ENCODE measurements at places on chromosomes 12 and 14.

GRCh38 chr12:752695-753610, 574 bp downstream of the WNK1 start:
- peak; percentile 50 for DNase-seq

- DNase-seq = no peak
Observed at GRCh38 chr14:35878272-35879150, 52.4 kb downstream of the BRMS1L start.

DNA sequence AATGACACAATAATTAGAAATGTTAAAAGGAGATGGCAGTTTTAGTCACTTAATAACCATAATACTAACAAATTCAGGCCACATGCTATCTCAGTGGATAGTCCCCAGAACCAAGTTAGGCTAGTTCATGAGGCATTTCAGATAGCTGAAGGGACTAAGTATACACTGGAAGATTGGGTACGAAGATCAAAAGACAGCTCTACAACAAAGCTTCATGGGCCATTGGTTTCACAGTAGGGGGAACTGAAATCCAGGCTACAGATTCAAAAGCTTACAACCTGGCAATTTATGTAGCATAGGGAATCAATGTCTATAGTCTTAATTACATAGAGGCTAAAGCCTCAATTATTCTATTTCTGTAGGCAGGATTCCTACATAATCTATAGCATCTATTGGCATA, 343.0 kb downstream of the RGS6 start:
- no peak for DNase-seq

- DNase-seq = no peak
Observed at GRCh38 chr12:64010069-64010686, 165.7 kb downstream of the SRGAP1 start.

- no peak for DNase-seq
Observed at GRCh38 chr12:60240891-60241290, 645.1 kb downstream of the SLC16A7 start.

GRCh38 chr14:55239320-55239719, 31.9 kb upstream of the FBXO34 start:
- no peak for DNase-seq

DNA sequence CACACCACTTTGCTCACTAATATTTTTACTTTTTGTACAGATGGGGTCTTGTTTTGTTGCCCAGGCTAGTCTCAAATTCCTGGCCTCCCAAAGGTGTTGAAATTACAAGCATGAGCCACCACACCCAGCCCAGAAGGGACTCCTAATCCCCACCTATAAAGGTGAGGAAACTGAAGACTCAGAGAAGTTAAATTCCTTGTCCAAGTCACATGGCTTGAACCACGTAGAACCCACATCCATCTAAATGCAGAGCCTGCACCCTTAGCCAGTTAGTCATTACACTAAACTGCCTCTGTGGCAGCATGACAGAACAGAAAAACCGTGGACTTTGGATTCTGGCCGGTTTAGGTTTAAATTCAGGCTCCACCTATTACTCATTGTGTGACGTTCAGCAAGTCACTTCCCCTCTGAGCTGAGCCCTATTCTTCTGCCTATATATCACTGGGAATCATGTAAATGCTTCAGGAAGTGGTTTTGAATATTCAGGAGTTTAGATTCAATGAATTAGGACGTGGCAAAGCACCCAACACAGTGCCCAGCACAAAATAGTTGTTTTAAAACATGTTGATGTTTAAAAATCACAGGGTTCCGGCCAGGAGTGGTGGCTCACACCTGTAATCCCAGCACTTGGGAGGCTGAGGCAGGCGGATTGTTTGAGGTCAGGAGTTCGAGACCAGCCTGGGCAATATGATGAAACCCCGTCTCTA, 3.0 kb upstream of the CORO1C start:
- DNase-seq = no peak

DNA sequence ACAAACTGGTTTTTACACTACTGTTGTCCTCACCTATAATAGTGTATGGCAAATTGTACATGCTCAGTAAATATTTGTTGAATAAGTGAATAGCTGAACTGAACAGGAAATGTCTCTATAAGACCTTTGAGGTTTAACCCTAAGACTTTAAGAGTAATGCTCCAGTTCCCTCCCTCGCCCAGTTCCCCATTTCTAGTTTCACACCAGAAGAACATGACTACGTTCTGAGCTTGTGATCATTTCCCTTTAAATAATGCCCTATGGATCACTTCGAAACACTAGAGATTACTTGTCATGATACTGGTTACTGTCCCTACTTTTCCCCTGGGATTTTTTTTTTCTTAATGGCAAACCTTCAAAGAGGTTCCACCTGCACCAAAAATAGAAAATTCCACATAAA, 69.3 kb downstream of the PRKD1 start:
- no peak for DNase-seq

GRCh38 chr14:55438066-55438683, 2.2 kb downstream of the TBPL2 start:
- no peak for DNase-seq

- DNase-seq = no peak
Observed at GRCh38 chr12:132079200-132079599, 64.9 kb downstream of the DDX51 start.

- DNase-seq = no peak
Observed at GRCh38 chr12:26426652-26427051, 231.3 kb downstream of the SSPN start.

- DNase-seq = no peak
Observed at GRCh38 chr12:11688831-11689230, 39.4 kb downstream of the ETV6 start.

DNA sequence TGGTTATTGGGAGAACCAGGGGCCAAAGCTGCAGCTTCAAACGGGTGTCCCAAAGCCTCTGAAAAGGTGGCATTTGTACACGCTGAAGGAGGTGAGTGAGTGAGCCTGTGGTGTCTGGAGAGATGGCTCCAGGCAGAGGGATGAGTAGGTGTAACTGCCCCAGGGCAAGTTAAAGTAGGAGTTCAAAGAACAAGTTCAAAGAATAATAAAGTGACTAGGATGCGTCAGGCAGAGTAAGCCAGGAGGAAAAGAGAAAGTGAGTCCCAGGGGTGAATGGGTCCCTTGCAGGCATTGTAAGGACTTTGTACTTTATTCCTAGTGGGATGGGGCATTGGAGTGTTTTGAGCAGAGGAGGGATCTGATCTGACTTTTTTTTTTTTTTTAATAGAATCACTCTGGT, 201.4 kb upstream of the PWP1 start:
- no peak for DNase-seq

- no peak for DNase-seq
Observed at GRCh38 chr14:95722525-95723190, 8.7 kb upstream of the TCL1A start.

DNA sequence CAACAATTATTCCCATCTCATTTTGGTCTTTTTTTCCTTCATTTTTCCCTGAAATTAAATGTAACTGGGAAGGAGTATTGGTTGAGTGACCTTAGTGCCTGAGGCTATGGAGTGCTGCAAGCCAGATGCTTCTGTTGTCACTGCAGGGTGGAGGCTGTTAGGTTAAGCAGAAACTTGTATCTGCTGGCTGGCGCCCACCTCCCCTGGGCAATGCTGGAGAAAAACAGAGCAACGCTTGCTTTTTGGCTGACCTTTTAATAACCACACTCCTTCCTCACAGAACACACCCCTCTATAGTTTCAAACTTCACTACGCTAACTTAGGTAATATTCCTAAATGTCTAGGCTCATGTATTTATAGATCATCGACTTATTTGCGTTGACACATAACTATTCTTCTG, 583.5 kb upstream of the NOVA1 start:
- DNase-seq = no peak

- DNase-seq = no peak
Observed at GRCh38 chr12:128793701-128794100, 30.1 kb downstream of the SLC15A4 start.

- DNase-seq = peak; percentile 8
Observed at GRCh38 chr12:108890208-108890607, 10.3 kb downstream of the DAO start.

DNA sequence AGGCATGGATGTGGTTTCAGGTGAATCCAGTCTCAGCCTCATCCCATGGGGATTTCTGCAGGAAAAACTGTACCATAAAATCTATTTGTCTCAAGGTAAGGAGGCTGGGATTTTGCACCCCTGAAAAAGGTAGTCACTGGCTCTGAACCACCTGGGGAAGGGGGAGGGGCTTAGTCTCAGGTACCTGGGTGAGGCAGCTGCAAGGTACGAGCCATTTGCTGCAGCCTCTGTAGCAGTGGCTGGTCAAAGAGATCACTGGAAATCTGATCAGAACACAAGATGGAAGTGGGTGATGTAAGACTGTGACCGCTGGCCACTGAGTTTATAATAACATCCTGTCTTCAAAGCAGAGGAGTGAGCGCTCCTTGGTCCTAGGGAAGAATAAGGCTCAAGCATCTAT, 209.9 kb upstream of the NOS1 start:
- DNase-seq = no peak

- DNase-seq = no peak
Observed at GRCh38 chr12:29709496-29710040, 74.2 kb downstream of the TMTC1 start.

DNA sequence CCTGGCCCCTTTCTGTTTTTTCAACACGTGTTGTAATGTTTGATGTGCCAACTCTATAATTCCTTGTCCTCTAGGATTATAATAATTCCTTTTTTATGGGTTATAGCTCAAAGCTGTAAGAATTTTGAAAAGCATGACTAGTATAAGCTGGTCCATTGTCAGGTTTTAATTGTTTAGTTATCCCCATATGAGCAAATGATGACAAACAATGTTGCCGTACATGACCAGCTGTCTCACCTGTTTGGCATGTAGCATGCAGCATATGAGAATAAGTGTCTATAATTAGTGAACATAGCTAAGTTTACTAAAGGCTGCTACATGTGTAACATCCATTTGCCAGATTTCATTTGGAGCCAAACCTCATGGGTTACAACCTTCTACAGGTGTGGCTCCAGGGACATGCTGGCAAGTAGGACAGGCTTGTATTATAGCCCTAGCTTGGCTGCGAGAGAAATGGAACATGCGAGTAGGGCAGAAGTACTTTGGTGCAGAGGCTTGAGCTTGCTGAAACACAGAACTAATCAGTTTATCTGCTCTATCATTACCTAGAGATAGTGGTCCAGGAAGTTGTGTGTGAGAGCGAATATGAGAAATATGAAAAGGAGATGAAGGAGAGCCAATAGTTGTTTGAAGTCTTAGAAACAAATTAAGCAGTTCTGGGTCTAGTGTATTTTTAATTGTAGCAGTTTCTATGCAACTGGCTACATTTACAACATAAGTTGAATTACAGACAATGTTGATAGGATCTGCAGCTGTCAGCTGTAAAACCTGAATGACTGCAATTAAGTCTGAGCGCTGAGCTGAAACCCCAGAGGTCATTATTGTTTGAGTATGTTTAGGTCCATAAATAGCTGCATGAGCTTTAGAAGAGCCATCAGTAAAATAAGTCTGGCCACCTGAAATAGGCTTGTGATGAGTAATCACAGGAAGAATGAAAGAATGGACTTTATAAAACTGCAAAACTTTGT, 22.6 kb upstream of the MAPKAPK5 start:
- DNase-seq = no peak

DNA sequence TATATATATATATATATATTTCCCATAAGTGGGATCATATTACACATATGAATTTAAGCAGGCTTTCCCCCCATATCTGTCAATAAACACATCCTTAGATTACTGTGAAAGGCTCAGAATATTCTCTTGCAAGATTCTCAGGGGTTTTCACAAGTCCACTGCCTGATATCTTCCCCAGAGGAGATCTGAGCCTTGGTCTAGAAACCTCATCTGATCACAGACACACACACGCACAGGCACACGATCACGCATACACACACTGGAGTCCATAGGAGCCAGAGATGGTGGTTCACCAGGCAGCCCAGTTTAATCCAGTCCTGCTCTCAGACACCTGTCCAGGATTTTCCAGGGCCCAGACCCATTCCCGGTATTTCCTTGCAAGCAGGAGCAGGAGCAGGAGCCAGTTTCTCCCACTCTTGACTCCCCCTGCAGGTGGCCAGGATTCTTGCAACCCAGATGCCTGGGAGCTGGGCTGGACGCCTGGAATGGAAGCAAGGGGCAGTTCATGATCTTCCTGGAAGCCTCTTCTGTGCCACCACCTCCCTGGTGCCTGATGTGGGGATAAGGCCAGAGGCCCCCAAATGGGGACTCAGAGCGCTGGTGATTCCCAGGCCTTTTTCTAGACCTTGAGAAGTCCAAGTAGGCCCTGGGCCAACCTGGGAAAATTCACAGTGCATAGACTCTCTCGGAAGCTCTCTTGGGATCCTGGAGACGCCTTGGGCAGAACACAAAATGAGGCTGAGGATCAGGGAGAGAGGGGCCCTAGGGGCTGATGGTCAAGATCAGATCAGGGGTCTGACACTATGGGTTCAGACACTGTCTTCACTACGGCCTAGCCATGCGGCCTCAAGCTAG, 16.5 kb upstream of the KRT78 start:
- DNase-seq = peak; percentile 30

DNA sequence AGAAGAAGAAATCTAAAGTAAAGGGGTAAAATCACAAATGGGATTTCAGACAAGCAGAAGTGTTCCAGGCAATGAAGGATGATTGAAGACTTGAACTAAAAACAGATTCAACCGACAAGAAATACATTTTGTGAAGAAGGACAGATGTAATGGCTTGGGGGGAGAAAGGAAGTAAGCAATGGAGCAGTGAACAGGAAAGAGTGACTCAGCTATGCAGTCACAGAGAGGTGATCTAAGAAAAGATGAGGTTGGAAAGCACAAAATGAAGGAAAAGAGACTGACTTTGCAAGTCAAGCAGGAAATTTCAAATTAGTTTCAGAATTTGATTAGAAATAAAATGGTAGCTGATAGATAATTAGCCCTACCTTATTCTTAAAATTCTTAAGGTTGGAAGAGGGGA, 66.5 kb downstream of the PUS7L start:
- DNase-seq = no peak

DNA sequence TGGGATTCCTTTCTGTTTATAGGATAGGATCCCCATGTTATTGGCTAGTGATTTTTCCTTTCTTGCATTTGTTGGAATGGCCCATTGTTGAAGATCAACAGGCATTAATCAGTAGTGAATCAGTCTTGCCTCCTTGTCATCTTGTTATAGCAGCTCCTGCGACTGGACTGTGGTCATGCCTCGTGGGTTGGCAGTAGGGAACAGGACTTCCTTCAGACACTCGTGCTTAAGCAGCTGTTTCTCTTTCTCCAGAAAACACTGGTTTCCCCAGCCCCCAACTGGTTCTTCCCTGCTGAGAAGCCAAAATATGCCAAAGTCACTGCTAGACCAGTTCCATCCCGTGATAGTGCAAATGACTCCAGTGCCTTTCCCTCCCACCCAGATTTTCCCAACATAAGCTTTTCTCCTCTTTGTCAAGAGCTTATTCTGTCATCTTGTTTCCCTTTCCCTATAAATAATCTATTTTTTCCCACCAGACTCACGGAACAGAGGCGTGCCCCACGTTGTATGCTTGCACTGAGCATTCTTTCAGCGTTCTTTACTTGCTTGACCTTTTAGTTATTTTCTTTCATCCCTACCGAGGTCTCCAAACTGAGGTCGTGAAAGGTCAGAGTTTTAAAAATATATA, 83.5 kb downstream of the SAMD4A start:
- no peak for DNase-seq

- no peak for DNase-seq
Observed at GRCh38 chr14:69493038-69493437, 8.5 kb downstream of the PLEKHD1 start.
